ENCODE measurements at places on chromosomes 4 and X.

DNA sequence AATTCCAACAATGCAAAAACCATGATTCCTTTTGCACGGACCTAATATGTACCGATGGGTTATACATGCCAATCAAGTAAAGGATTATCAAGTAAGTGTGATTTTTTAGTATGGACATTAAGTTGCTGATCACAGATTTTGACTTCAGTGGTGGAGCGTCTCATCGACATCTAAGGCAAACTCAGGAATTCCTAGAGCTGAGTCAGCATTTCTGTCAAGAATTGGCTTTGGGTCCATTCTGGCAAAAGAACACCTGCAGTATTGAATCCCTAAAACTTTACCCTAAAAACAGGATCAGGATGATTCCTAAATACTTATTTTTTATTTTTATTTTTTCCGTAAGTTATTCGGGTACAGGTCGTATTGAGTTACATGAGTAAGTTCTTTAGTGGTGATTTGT is 83.6 kb downstream of the HPGD start:
- no peak for DNase-seq

GRCh38 chr4:101348995-101349800 is 1.9 kb upstream of the PPP3CA start:
- no peak for DNase-seq

DNA sequence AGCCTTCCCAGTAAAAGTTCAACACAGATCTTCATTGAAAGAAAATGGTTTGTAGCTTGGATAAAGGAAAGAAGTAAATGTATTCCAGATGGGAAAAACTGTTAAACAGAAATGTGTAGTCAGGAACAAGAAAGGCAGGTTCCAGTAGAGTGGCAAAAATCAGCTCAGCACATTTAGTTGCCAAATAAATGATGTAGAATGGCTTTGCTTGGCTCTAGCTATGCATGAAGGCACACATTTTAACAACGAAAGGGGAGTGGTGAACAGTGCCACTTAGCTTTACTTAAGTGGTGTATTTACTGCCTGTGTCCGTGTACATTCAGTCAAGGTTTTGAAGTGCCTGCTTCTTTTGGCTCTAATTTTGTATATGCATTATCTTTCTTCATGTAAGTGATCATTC is 644.5 kb upstream of the ATOH1 start:
- DNase-seq: no peak

- peak; percentile 92 for DNase-seq
Measured at GRCh38 chr4:8191136-8191747, 7.8 kb upstream of the SH3TC1 start.

GRCh38 chr4:184680698-184681097 is 31.2 kb downstream of the PRIMPOL start:
- no peak for DNase-seq

GRCh38 chrX:150692831-150693724 is at the start of gene MTMR1:
TSS of gene MTMR1 (plus strand) at chrX:150693396. CDS start at chrX:150693531, 135 bp downstream.
- peak; percentile 34 for DNase-seq

GRCh38 chrX:91434351-91435168 is at the start of gene PABPC5:
TSS of gene PABPC5 (plus strand) at chrX:91434839. CDS start at chrX:91435578, 739 bp downstream.
- DNase-seq: no peak

DNA sequence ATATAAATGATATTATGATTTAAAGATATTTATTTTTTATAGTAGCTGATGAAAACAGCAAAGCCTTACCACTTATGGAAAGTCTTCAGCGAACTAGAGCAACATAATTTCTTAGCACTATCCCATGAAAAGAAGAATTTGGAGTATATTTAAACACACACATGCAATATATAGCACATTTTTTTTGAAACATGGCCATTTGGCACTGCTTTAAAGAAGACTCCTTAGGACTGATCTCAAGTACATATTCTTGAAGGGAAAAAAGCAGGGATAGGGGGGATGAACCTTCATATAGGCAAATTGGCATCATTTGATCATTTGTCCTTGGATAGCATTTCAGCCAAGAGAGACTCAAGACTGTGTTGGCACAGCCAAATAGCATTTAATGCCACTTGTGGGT is 193.3 kb downstream of the ANKRD50 start:
- no peak for DNase-seq

DNA sequence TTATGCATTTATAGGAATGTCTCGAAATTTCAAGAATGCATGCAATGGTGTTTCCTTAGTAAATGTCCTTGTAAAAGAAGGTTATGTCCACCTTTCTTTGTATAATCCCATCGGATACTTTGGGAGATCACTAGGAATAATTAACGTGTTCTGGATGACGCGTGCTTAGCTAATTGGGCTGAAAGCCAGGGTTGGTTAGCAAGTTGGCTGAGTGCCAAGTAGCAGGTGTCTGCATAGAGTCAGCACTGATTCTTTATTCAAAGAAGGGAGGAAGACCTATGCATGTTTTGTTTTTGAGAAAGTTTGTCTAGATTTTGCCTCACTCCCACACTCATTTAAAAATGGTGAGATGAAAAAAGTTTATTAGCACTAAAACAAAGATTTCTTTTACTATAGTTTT is 144.6 kb downstream of the SOX3 start:
- no peak for DNase-seq

DNA sequence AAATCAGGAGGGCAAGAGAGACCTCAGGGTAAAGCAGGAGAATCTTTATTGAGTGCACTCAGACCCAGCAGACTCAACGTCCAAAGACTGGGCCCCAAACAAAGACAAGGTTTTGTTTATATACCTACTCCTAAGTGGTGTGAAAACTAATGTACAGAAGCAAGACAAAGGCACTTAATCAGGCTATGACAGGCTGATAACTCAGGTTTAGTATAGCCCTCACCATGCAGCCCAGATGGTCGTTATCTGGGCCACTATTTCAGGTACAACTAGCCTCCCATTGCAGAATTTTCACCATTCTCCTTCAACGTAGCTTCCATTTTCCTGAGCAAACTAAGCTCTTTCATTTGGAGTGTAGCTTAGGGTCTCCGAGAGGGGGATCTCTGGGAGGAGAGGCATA is 36.9 kb downstream of the SULT1E1 start:
- no peak for DNase-seq

GRCh38 chrX:152306331-152306730 is 144.8 kb downstream of the GABRA3 start:
- peak; percentile 11 for DNase-seq

DNA sequence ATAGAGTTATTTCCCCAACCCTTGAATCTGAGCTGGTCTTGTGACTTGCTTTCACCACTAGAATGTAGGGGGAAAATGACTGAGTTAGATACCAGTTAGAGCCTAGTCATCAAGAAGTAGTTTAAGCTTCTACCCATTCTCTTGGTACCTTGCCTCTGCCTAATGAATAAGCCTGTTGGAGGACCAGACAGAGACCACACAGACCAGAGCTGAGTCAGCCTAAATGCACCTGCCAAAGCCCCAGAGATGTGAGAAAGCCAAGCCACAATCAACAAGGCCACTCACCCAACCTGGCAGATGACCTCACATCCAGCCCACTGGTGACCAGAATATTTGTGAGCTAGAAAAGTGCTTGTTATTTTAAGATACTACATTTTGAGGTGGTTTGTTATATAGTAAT is 85.2 kb upstream of the DCLK2 start:
- DNase-seq: no peak

GRCh38 chrX:119410027-119410819 is 11.1 kb downstream of the SLC25A43 start:
- no peak for DNase-seq

- DNase-seq: no peak
Measured at GRCh38 chr4:188130355-188130754, 8.9 kb upstream of the TRIML1 start.

DNA sequence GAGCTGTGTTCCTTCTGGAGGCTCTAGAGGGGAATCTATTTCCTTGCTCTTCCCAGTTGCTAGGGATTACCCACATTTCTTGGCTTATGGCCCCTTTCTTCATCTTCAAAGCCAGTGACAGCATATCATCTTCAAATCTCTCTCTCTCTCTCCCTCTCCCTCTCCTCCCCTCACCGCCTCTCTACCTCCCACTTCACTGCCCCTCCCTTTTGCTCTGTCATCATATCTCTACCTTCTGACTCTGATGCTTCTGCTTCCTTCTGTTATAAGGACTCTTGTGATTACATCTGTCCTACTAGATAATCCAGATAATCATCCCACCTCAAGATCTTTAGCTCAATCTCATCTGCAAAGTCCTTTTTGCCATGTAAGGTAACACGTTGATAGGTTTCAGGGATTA is 93.1 kb upstream of the TEX13D start:
- no peak for DNase-seq

DNA sequence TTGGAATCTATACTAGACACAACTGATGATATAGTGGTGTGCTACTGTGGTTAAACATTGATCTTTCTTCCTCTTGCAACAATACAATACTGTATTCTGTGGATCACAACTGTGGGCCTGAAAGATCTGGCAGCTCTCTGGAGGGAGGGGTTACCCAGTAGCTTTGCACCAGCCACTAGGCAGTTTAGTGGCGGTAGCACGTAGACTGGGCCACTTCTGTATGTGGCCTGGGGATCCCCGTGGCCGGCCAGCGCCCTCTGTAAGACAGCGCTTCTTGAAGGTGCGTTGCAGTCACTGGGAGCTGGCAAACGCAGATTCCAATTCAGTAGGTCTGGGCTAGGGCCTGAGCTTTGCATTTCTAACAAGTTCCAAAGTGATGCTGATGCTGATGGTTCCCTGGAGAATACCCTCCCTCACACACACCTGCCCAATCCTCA is 168.6 kb downstream of the MGST2 start:
- no peak for DNase-seq

GRCh38 chrX:154654372-154654771 is 993 bp upstream of the CTAG2 start:
- DNase-seq: no peak

GRCh38 chr4:138835832-138836533 is 179.6 kb upstream of the NOCT start:
- DNase-seq: peak; percentile 8

DNA sequence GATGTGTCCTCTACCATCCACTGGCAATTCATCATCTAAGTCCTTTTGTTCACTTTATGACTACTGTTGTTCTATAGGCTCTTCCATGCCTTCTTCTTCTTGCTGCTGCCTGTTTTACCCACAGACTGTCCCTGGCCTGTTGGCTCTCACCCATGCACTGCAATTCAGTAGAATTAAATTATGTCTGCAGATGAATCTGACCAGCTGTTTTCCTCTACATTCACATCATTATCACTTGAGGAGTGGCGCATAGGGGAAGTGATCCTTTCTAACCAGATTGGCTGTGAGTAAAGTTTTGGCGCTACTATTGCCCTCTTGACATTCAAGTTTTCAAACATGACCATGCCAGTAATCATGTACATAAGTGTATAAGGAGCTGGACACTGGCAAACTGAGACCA is 91.7 kb downstream of the FRMPD4 start:
- no peak for DNase-seq

- DNase-seq: peak; percentile 1
Measured at GRCh38 chrX:87941841-87942240, 424.2 kb downstream of the KLHL4 start.

DNA sequence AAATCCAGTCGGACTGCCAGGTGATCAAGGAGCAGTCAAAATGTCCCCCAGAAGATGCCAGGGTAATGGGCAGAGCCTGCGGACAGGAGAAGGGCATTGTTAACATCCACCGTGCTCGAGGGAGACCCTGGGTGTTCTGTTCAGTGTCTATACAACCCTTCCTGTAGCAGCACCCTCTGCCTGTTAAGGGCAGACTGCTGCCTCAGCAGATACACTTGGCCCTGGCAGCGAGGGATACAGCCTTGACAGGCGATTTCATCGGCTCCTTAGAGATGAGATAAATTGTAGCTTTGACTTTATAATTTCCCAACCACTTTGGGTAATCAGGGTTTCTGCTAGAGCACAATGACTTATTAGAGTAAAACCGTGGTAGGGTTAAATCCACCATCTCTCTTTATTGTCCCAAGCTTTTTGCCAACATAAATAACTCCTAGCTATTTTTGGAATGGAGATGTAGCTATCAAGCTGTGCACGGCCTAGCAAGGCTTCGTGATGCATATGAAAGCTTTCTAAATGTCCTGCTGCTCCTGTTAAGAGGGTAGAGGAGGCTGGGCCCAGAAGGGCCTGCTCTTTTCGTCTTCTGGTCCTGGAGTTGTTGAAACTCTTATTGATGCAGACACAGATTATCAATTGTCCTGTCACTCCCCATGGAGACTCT is 195.9 kb downstream of the CPEB2 start:
- no peak for DNase-seq

- no peak for DNase-seq
Measured at GRCh38 chr4:98468709-98469108, 189.7 kb downstream of the TSPAN5 start.

GRCh38 chr4:71290074-71290473 is 48.7 kb upstream of the SLC4A4 start:
- DNase-seq: no peak

GRCh38 chr4:105712766-105713165 is 4.2 kb downstream of the GSTCD start:
- DNase-seq: no peak

DNA sequence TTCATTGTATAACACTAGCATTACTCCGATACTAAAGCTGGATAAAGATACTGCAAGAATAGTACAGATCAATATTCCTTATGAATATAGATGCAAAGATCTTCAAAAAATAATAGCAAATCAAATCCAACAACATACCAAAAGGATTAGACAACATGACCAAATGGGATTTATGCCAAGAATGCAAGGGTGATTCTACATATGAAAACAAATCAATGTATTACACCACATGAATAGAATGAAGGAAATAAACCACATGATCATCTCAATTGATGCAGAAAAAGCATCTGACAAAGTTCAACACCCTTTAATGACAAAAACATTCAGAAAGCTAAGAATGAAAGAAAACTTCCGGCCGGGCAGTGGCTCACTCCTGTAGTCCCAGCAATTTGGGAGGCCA is 42.8 kb downstream of the CUL4B start:
- DNase-seq: no peak

- DNase-seq: no peak
Measured at GRCh38 chr4:129328162-129328561, 232.2 kb downstream of the C4orf33 start.

- DNase-seq: no peak
Measured at GRCh38 chr4:3483471-3483921, 20.4 kb downstream of the DOK7 start.

DNA sequence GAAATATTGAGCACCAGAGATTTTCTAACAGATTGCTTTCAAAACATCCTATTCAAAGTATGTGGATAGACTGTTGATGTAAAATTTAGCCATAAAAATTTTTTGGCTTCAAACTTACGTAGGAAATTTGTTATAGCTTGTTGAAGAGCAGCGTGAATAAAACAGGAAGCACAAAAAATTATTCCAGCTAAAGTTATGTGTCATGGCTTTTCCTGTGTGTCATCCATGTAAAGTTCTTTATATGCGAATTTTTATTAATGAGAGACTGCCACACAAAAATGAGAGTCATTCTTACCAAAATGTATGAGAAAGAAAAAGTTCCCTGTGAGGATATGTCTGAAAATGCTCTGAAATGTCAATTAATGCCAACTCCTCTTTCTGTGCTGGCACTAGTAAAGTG is 19.5 kb downstream of the EPGN start:
- DNase-seq: no peak

GRCh38 chr4:113469023-113469390 is 292.5 kb downstream of the CAMK2D start:
- no peak for DNase-seq

- DNase-seq: no peak
Measured at GRCh38 chrX:155592331-155592730, 20.4 kb downstream of the TMLHE start.

- no peak for DNase-seq
Measured at GRCh38 chrX:132375941-132376340, 112.9 kb downstream of the MBNL3 start.

- DNase-seq: no peak
Measured at GRCh38 chr4:34220601-34221000, 2023.7 kb downstream of the ARAP2 start.

All from NB4 (cell line).